ENCODE measurements at places on chromosomes 16 and 17.

GRCh38 chr17:15456972-15457722 lies 10.3 kb downstream of the CDRT4 start:
- DNase-seq, result peak; percentile 95

DNA sequence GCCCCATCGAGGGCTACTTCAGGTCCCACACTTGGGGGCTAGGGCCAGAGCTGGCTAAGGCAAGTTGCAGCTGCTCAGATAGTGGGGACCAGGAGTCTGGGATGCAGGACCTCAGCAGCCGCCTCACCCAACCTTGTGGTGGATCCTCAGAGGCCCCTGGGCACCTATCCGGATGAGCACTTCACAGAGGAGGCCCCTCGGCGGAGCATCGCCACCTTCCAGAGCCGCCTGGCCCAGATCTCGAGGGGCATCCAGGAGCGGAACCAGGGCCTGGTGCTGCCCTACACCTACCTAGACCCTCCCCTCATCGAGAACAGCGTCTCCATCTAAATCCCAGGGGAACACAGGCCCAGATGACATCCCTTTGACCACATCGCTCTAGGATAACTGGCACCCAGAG lies 9.4 kb downstream of the ALOX15B start:
- no peak for DNase-seq

DNA sequence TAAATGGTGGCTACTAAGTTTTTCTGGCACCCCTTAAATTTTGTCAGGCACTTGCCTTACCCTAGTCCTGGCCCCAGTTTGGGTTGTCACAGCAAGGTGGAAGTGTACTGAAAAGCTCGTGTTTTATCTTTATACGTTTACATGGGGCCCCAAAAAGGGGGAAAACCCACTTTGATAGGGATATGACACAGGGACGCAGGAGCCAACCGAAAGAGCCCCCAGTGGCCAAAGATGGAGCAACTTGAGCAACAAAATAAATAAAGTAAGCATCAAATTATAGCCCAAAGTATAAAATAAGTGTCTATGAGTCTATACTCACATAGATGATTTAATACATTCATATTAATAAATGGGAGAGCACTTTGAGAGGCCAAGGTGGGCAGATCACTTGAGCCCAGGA lies 5.0 kb upstream of the CETP start:
- no peak for DNase-seq

GRCh38 chr17:81814748-81815645 lies 11.0 kb downstream of the GCGR start:
- no peak for DNase-seq

GRCh38 chr17:76887802-76888201 lies 19.6 kb downstream of the MGAT5B start:
- DNase-seq, result no peak

DNA sequence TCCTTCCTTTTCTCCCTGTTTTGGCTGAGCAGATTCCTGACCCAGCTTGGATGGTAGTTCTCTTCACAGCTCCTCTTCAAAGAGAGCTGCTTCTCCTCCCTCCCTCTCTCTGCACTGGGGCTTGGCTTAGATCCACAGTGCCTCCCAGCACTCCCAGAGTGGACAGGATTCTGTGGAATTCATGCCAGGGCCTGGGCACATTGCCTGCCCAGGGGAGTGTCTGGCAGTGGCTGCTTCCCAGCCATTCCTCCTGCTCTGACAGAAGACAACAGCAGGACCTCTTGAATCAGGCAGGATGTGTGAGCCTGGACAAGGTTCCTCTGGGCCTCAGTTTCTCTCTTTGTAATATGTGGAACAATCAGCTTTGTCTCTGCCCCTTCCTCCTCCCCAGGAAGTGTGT lies 4.5 kb upstream of the MMP28 start:
- peak; percentile 78 for DNase-seq

- DNase-seq, result no peak
Measured at GRCh38 chr17:5241861-5242671, 7.4 kb upstream of the SCIMP start.

DNA sequence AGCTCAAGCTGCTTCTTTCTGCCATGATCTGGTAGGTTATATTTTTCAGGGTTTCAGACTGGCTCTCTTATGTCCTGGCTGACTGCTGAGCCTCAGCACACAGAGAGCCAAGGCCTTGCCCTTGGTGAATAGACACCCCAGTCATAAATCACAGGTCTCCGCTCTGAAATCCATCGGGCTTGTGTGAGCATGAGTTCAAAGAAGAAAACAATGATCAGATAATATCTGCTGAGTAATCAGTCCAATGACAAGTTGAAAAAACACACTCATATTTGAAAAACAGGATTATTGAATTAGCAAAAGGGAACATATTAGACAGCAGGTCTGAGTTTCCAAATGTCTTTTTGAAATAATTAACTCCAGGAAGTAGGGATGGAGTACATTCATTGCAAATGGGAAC lies 51.1 kb upstream of the NDRG4 start:
- no peak for DNase-seq

DNA sequence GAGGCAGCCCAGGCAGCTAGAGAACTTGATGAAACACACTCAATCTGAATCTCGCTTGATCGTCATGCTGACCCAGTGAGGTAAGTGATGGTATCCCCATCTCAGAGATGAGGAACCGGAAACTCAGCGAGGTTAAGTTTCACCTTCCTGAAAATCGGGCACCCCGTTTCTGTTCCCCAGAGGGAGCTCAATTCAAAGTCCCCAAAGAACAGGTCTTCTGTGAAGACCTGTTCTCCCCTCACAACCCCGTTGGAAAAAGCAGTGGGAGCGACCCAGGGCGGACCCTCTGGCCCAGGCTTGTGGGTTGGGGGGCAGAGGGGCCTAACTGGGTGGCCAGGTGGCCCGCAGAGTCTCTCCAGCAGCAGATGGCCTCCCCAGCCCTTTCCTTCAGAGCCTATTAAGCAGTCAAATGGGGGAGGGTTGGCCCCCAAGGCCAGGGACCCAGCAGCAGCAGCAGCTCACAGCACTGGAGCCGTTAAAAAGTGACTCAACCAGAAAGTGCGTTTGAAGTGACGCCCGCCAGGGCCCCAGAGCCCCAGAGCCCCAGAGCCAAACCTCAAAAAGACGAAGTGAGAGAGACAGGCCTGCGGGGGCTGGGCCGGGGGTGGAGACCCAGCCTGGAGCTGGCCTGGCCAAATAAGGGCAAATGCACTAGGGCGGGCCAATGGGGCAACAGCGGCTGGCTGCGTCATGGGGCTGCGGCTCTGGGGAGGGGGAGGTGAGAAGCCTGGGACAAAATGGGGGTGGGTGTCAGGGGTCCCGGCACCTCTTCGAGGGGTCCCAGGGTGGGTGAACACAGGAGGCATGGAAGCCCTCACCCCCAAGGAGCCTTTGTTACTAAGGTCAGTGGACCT lies 9.2 kb upstream of the TSPOAP1 start:
- DNase-seq, result peak; percentile 96

- peak; percentile 36 for DNase-seq
Measured at GRCh38 chr17:66152756-66153155, 39.2 kb downstream of the CEP112 start.

DNA sequence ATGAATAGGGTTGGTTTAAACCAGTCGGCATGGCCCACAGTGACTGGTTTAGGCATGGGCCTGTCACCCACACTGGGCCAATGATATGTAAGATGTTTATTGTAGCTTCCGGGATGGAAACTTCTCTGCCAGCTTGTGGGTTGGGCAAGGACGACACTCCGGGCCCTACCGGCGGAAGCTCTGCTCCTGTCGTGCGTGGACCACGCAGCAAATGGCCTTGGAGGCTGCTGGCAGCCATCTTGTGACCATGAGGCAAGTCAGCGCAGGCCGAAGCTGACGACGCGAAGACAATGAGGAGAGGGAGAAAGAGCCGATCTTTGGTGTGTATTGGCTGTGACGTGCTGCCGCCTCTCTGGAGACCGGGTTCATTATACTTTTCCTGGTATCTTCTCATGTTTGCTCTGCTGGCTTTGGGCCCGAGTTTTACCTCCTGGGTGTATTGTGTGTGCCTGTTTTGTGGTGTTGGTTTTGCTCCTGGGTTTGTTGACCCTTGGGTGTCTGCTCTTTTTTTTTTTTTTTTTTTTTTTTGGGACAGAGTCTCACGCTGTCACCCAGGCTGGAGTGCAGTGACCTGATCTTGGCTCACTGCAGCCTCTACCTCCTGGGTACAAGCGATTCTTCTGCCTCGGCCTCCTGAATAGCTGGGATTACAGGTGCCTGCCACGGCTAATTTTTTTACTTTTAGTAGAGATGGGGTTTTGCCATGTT lies 15.4 kb downstream of the SLC25A10 start:
- no peak for DNase-seq

DNA sequence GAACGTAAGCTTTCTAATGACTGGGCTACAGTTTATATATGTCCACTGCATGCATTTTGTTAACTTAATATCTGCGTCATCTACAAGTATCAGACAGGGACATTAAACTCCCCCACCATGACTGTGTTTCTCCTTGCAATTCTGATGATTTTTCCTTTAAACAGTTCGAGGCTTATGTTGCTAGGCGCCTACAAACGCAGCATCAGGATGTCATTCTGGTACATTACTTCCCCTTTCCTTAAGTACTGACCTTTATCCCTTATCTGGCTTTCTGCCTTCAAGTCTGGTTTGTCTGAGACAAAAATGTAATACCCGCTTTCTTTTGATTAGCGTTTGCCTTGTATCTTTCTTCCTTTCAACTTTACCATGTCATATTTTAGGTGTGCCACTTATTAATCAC lies 362.4 kb downstream of the SLC39A11 start:
- no peak for DNase-seq

DNA sequence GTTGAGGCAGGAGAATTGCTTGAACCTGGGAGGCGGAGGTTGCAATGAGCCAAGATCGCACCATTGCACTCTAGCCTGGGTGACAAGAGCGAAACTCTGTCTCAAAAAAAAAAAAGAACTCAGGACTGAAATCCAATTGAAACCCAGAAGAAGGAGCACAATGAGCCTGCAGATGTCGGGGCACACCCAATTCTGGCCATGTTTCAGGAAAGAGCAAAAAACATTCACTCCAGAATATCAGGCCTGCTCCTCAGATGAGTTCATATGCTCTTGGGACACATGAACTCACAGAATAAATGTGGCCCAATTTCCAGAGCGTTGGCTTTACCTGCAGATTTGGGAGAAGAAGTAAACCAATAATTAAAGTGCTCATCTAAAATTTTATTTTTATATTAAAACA lies 3.0 kb upstream of the CMTM2 start:
- DNase-seq, result no peak

DNA sequence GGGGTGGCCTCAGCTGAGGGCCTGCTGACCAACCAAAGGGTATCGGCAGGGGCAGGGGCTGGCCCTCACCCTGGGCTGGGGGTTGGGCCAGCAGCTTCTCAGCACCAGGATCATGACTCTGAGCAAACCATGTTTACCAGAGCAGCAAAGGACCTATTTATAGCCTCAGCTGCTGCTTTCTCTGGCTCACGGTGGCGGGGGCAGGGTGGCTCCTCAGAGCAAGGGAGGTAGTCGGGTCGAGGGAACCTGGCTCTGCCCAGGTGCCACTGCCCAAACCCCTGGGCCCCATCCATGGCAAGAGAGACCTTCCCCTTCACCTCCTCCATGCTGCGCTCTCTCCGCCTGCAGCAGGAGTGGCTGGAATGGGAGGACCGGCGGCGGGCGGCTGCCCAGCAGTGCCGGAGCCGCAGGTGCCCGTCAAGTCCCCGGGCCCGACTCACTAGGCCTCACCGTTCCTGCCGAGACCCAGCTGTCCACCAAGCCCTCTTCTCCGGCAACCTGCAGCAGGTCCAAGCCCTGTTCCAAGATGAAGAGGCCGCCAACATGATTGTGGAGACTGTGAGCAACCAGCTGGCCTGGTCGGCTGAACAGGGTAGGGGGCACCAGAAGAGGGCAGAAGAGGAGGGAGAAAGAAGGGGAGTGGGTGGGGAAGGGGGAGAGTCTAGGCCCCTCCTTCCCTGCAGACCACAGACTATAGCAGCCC lies at the start of gene ASB16:
Gene ASB16, plus strand, starts transcription at position 206 of the 703 bp plus-strand sequence. Its CDS starts 86 bp downstream, at position 292.
- DNase-seq, result no peak

DNA sequence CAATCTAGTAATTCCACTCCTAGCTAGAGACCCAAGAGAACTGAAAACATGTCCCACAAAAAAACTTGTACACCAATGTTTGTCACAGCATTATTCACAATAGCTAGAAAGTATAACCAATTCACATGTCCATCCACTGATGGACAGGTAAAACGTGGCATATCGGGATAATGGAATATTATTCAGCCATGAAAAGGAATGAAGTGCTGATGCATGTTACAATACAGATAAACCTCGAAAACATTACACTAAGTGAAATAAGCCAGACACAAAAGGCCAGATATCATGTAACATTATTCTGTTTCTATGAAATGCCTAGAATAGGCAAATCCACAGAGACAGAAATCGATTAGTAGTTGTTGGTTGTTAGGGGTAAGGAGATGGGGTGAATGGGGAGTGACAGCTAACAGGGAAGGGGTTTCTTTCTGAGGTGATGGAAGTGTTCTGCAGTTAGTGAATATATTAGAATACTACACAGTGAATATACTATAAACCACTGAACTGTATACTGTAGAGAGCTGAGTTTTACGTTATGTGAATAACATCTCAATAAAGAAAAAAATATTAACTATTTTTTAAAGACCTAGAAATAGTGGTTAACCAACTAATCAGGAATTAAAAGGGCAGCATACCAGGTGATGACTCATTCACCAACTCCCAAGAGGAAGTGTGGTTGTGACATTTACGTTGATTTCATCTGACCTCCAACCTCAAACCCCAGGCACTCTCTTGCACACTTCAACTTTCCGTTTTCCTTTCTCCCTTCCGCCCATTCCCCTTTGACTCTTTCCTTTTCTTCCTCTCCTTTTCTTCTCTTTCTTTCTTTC lies 48.6 kb downstream of the GAS7 start:
- DNase-seq, result peak; percentile 89

DNA sequence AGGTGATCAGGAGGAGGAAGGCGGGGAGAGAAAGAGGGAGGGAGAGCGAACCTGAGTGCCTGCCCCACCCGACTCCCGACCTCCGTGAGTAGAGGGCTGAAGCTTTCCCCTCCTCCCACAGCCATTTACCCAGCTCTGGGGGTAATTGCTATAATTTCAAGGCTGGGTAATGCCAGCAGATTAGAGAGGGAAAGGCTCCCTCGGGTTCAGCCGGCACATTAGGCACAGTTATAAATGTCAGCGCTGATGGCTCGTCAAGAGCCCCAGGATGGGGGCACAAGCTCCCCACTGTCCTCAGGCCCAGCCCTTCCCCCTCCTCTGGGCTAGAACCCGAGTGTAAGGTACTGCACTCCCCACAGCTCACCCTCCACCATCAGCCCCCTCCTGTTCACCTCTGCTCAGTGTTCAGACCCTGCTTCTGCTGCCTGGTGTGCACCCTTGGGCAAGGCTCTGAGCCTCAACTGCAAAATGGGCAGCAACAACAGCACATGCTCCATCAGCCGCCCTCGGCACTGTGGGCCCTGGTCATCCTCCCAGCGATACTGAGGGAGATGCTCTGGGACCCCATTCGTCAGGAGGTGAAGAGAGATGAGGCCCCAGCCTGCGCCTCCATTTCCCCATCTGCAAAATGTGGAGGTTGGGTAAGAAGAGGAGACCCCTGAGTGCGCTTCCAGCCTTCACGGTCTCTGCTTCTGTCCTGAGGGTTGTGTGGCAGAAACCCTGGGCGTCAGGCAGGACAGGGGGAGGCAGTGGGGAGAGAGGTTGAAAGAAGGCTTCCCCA lies 77.2 kb downstream of the NT5M start:
- no peak for DNase-seq

Measured in RPMI7951 (cell line).